ENCODE measurements at places on chromosomes 5 and 9.

DNA sequence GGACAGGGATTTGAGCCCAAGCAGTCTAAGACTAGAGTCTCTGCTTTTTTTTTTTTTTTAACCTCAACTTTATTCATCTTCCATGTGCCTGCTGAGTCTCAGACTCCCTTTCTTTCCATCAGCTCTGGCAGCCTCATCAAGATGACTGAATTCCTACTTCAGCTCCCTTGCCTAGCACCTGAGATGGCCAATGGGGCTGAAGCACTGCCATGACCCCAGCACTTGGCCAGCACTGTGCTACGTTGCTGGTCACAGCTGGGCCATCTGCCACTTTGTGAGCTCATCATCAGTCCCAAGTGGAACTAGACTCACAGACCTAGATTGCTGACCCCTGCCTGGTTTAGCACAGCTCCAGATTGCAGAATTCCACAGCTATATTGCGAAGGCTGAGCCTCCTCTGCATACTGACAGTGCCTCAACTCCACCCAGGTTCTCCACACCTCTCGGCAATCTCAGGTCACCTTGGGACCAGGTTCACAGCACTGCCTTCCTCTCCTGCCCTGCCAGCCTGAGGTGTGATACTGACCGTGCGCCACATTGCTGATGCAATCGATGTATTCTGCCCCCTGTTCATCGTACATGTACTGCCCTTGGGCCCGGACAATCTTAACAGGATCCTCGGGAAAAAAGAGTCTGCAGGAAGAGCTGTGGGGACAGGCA, 1.6 kb downstream of the PHYKPL start:
- DNase-seq = no peak

DNA sequence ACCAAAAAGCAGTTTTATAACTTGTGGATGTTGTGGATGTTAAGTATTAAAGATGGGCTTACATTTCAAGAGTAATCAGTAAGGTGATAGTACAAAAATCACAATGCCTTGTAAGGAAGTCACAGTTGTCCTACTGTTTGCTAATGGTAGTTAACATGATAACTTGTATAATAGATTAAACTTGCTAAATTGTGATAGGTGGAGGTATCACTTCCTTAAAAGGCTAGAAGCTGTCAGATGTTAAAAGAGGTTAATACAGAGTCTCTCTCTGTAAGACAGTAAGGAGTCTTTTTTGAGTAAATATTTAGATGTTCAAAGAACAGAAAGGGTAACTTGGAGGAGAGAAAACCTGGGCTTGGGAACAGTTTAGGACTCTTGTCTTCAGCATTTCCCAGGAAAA, 14.2 kb upstream of the MACIR start:
- no peak for DNase-seq

- DNase-seq = no peak
Measured at GRCh38 chr5:127351418-127351817, 60.8 kb downstream of the MEGF10 start.

- DNase-seq = no peak
Measured at GRCh38 chr5:54443270-54443669, 12.2 kb upstream of the HSPB3 start.

GRCh38 chr5:172283862-172284610, 472 bp upstream of the UBTD2 start:
- DNase-seq = peak; percentile 67

DNA sequence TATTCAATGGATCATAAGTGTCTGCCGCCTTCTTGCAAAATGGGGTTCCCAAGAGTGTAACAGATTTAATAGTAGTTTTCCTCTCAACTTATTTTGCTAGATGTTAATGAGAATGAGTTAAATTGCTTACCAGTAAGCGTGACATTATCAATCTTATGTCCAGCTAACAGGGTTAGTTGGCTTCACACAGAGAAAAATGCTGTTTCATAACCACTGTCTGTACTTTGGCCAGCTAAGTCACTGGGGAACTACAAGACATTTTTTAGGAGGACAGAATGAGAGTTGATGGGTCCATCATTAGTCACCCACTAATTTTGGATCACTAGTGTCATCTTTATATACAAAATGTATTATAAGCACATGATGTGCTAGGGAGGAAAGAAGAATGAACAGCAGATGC, 1.4 kb downstream of the CDC37L1 start:
- no peak for DNase-seq

GRCh38 chr9:14310311-14310710, 3.6 kb downstream of the NFIB start:
- DNase-seq = no peak

GRCh38 chr9:2208991-2209390, 193.8 kb downstream of the SMARCA2 start:
- no peak for DNase-seq

DNA sequence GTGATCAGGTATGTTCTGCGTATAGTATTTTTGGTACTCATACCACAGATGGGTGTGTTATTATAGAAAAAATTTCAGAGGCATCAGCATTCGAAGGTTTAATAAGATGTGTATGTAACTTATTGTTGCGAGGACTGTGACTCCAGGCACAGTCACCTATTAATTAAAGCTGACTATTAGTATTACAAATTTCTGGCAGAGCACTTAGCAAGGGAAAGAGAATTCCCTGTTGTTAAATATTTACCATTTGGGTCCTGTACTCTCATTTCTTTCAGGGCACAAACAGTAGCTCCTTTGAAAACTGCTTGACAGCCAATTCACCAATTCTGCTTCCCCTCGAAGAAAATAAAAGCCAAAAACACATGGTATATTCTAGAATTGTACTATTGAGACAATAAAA, 653.8 kb downstream of the ELAVL2 start:
- DNase-seq = no peak

GRCh38 chr9:137294091-137294680, 7.9 kb downstream of the NRARP start:
- DNase-seq = no peak

GRCh38 chr5:102807878-102808502, 52.9 kb downstream of the PAM start:
- no peak for DNase-seq

GRCh38 chr5:57276353-57276752, 102.5 kb downstream of the GPBP1 start:
- DNase-seq = no peak

DNA sequence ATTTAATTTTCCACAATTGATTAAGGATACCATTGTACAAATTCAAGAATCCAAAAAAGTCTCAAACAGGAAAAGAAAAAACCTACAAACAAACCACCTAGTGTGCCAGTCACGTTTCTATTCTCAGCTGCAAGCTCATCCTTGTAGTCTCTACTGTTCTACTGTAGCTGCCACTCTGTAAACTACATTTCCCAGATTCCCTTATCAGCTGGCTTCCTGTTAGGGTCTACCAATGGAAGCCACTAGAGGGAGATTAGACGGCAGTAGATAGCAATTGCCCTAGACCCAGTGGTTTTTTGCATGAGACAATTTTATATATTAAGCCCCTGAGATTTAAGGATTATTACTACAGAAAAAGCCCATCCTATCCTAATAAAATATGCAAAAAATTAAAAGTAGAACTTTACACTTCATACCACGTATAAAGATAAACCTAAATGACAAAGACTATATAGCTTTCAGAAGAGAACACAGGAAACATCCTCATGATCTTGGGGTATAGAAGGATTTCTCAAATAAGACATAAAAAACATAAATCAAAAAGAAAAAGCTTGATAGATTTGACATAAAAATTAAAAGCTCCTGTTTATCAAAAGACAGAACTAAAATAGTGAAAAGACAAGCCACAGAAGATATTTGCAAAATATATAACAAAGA, 37.4 kb downstream of the P4HA2 start:
- no peak for DNase-seq

DNA sequence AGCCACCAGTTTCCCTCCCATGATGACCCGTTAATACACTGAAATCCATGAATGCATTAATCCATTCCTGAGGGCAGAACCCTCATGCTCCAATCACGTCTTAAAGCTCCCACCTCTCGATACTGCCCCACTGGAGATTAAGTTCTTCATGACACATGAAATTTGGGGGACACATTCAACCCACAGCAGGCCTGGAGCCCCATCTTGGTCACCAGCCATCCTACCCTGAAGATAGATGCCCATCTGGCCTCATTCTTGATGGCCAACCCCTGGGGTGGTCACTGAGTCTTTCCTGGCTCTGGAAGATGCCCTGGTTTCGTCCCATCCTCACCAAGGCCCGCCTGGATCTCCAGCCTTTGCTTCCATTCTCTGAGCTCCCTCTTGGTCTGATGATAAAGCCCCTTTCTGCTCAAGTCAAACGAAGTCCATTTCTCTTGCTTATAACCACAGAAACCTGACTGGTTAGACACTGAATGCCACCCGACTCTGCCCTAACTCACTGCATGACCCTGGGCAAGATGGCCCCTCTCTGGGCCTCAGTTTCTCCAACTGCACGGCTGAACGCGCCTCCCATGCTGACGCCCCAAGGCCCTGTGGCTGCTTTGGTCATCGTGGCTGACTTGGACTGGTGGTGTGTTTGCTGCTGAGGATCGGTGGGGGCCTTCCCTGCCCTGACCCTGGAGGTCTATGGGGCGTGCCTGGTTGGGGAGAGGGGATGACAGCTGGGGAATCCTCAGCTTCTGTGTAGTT, 138.4 kb upstream of the IER5L start:
- no peak for DNase-seq

DNA sequence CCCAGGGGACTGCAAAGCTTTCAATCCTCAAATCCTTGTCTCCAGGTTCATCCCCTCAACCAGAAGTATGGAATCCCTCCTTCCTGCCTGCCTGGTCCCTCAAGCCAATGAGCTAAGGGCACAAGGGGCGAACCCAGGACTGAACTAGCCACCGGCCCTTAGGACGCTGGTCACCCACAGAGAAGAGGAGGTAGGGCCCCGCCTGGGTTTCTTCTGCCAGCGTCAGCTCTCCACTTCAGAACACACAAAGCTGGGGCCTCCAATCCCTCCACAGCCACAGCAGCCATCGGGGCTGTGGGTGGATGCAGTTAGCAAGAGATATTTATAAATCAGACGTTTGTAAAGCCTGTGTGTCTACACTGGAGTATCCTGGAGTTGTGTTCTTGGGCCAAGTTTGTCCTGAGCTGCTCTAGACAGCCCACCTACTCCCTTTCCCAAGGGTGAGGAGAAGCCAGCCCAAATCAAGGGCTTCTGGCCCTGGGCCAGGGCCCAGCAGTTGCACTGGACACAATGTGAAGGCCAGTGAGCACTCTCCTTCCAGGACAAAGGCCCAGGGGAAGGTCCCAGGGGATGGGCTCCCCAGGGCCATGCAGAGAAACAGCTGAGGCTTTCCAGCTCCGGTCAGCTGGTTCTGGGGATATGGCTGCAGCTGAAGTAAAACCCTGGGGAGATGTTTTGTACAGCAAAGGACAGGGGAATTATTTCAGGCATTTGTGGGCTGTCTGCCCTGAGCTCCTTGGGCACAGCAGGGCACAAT, 18.9 kb downstream of the AMBP start:
- no peak for DNase-seq

GRCh38 chr9:132237481-132237880, 75.6 kb downstream of the NTNG2 start:
- DNase-seq = no peak

DNA sequence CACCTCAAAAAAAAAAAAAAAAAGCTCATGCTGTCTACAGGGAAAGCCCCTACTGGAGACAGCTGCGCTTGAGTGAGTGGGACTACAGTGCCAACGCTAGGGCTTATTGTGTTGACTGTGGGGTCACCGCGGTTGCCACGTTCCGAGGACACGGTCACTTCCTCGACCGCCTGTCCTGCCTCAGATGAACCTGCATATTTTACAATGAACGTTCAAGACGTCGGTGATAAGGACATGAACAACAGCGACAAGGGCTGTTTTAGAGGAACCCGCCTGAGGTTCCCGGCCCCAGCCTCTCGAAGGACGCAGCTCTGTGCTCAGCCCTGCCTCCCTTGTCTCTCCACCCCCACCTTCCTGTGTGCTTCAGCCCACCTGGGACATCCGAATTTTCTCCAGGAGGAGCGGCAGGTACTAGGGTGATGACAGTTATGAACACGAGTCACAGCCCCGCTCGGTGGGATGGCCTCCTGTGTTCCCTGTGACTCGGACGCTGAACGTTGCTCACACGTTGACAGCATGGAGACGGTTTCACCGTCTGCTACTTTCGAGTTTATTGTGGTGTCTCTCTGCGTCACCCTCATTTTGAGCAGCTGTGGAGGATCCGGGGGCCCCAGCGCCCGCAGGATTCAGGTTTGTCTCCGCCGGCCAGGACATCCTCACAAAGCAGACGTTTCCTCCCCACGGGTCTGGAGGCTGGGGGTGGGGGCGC, 11.3 kb upstream of the DIPK1B start:
- no peak for DNase-seq

- DNase-seq = no peak
Measured at GRCh38 chr5:39058178-39058921, 15.8 kb downstream of the RICTOR start.

DNA sequence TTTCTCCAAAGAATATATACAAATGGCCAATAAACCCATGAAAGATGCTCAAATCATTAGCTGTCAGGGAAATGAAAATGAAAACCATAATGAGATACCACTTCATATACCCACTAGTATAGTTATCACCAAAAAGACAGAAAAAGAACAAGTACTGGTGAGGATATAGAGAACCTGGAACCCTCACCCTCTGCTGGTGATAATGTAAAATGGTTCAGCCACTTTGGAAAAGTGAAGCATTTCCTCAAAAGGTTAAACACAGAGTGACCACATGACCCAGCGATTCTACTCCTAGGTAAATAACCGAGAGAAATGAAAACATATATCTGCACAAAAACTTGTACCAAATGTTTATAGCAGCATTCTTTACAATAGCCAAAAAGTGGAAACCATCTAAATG, 72.0 kb downstream of the HSD17B3 start:
- no peak for DNase-seq

DNA sequence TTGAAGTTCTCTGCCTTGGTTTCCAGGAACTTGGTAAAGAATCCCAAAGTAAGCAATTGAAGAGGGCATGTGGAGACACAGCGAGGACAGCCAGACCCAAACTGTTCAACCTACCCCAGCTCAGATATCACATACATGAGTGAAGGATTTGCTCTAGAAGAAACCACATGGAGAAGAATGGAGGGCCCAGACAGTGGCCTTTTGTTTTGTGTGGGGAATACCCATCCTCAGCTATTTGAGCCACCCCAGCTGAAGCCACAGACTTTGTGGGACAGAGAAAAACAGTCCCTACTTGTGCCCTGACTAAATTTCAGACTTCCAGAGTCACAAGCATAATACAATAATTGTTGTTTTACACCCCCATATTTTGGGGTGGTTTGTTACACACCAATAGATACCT, 387.1 kb downstream of the ZSWIM6 start:
- no peak for DNase-seq

- no peak for DNase-seq
Measured at GRCh38 chr5:163404364-163405173, 32.8 kb upstream of the CCNG1 start.

GRCh38 chr5:58847041-58847440, 264.2 kb downstream of the RAB3C start:
- no peak for DNase-seq
